ENCODE measurements at places on chromosomes 7 and 10. TPM values are rescaled to one million over a fixed set of nuclear protein-coding genes. Genes with fewer than 3 reads are reported as not detected.
A peak's percentile ranks its signal among the peaks of the same experiment; 100 is the strongest.

DNA sequence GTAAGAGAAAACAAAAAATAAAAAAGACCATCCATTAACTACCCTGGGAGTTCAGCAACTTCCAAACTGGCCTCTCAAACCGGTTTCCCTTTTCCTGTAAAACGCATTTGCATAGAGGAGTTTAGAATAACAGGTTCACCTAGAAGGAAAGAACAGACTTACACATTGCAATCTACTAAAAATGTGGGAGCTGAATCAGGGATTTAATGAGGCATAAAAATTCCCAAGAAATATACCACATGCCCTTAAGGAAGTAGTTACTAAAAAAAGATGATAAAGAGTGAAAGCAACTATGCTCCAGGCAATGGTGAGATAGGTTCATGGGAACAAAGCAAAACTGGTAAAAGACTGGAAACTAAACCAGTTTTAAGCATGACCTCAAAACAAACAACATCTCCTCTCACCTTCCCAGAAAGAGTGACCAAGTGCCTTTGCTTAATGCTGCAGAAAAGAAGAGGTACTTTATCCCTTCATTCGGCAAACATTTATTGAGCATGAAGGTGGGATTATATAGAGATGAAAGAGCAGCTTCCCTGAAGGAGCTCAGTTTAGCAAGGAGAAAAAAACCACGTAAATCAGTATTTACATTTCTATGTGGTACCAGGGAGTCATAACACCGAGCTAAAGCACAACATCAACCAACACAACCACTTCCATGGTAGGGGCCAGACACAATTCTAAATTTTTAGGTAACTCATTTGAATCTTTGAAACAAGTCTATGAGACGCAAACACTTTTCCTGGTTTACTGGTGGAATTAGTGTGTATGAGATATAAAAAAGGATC is 152.8 kb downstream of the SGMS1 start:
- no peak for DNase-seq

DNA sequence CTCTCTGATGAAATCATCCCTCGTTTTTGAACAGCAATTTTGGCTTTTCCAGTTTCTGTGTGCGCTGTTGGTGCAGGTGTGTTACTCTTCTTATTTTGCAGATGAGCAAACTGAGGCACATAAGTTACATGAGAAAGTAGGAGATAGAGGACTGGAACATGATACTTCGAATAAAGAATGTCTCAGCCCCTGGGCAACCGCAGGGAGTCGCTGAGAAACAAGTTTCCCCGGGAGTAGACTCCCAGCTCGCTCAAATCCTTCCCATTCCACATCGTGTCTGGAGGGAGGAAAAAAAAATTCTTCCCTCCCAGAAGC is 18.0 kb downstream of the MXI1 start:
- DNase-seq, result no peak

GRCh38 chr10:132292287-132293200 is 15.2 kb downstream of the STK32C start:
- DNase-seq, result no peak

GRCh38 chr10:12500381-12501303 is 151.3 kb downstream of the CAMK1D start:
- DNase-seq, result no peak

DNA sequence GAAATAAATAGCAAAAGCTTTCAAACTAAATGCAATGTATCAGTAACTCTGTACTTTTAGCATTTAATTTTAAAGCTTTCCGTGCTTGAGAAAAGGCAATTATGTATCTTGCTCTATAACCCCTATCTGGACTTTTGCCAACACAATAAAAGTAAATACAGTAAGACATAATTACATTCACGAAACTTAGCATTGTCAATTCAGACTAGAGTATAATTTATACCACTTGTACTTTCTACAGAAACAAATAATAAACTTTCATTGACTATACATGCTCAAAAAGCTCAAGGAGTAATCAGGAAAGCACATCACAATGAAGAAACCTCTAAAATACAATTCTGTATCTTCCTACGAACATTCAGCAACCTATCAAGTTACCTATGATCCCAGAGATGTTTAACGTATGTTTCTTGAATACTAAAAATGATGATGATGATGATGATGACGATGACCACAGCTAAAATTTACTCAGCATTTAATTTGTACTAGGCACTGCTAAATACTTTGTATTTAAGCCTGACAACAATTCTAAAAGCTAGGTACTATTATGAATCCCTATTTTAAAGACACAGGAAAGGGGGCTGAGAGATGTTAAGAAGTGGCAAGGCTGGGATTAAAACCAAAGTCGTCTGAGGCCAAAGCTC is 44.9 kb downstream of the MINDY3 start:
- DNase-seq, result no peak

DNA sequence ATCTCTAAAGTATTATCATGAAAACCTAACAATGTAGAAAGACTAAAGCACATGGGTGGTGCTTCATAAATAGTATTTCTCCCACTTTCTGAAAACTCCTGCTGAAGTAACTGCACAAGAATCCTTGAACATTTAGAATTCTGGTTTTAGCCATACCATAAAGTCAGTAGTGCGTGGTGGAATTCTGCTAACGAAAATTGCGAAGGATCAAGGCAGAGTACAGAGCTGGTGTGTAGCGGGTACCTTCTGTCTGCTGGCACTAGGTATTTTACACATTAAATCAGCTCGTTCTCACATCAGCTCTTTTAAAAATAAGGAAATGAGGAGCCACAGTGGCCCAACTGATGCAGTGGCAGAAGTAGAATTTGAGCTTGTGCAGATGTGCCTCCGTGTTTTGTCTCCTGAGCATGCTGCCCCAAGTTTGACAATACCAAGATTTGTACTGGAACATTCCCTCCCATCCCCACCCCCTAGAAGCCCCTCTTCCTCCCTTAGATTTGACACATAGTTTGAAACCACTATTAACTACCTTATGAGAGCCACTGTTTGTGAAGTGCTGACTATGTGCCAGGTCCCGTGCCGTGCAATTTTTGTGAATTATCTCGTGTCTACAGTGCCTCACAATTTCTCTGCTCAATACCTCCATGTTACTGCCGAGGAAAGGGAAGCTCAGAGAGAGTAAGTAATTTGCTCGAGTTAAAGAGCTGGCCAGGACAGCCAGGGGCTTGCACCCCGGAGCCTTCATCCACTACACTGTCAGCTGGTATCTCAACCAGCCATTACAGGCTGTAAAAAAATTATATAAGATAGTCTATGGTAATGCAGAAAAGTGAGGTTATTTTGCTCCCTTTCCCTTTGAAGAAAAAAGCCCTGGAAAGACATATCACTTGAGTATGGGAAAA is 66.9 kb downstream of the EGFR start:
- DNase-seq, result no peak

GRCh38 chr7:30998180-30998579 is 34.4 kb downstream of the GHRHR start:
- DNase-seq, result no peak

GRCh38 chr7:144649120-144649519 is 186.7 kb downstream of the TPK1 start:
- DNase-seq, result no peak

DNA sequence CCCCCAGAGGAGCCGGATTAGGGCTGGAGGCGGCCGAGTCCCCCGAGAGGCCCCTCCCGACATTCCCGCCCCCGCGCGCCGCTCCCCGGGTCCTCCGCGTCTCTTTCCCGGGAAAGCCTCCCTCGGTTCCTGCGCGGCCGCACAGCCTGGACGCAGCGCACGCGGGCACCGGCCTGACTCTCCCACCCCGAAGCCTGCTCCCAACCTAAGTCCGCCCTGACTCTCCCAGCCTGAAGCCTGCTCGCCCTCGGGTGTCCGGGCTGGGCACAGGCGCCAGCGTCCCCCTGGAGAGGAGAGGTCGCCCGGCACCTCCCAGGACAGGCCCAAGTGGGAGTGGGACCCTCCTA is 441 bp upstream of the VENTX start:
- no peak for DNase-seq

DDC gene
- total RNA-seq, result not detected

- peak; percentile 56 for DNase-seq
Observed at GRCh38 chr7:72493850-72494661, 81.9 kb upstream of the CALN1 start.

OR2A42 gene
- not detected for total RNA-seq

SFTPA2 gene
- not detected for total RNA-seq

- DNase-seq, result no peak
Observed at GRCh38 chr10:114632869-114633715, 25.0 kb downstream of the ABLIM1 start.

- DNase-seq, result no peak
Observed at GRCh38 chr7:137772748-137773147, 74.0 kb downstream of the DGKI start.

GRCh38 chr10:99841746-99842145 is 59.3 kb downstream of the ABCC2 start:
- no peak for DNase-seq

GRCh38 chr7:122618585-122619189 is 80.2 kb downstream of the RNF133 start:
- no peak for DNase-seq

- DNase-seq, result no peak
Observed at GRCh38 chr7:150359622-150360362, 8.8 kb upstream of the REPIN1 start.

GRCh38 chr7:2978408-2978807 is 65.3 kb downstream of the CARD11 start:
- peak; percentile 97 for DNase-seq

TMEM72 gene
- total RNA-seq, result not detected

DNA sequence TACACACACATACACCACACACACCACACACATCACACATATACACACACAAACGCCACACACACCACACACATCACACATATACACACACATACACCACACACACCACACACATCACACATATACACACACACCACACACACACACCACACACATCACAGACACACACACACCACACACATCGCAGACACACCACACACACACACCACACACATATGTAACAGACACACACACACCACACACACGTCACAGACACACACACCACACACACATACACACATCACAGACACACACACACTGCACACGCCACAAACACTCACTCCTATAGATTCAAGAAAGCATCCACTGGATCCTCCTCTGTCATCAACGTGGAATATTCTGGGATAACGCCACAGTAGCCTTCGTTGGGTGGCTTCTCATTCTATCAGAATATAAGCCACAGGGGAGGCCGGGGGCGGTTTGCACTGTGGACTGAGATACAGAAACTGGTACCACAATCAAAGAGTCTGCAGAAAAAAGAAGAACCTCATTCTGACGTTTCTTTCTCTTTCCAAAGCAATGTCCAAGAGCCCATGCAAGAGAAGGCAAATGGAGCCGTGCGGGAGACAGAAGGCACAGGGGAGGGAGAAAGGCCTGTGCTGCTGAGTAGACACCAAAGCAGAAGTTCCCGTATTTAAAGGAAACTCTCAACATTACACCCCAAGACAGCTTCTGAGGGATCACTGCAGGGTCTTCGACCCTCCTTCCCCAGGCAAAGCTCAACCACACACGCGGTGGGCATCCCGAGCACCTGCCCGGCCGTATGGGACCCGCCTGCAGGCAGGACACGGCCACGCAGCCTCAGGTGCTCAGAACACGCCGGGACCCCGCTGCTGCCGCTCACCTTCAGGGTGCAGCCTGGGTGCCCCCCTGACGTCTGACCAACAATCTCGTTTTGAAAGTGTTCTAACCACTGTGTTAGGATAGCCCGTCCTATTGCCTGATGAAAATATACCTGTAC is 321.2 kb downstream of the DNAJB6 start:
- DNase-seq, result no peak

DNA sequence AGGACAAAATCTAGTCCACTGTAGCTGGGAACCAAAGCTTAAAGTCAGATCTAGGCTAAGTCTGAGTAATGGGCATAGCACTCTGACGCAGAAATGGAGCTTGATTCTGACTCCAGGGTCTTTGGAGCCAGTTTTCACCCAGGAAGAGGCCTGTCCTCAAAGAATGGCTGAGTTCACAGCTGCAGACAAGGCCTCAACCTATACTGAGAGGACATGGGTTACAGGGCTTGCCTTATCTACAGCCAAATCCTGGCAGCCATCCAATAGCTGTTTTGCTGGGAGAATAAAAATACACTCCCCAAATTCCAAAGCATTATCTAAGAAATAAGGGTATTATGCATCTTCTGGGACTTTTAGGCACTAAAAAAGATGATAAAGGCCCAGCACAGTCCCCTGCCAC is 154.8 kb downstream of the RAPGEF5 start:
- no peak for DNase-seq

DNA sequence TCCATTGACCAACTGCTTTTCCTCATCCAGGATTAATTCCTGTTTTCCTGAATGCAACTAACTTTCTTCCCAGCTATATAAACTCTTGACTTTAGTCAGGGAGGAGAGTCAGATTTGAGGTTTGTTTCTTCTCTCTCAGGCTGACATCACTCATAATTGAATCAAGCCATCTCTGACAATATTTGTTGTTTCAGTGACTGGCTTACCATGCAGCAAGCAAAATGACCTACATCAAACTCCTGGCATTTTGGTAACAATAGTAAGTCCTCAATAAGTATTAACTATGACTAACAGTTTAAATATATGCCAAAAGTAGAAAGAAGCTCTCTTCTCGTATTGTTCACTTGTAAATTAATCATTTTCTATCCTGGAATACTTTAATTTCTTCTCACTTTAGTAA is 625.7 kb upstream of the KCND2 start:
- DNase-seq, result no peak

DNAJC12 gene
- 8.8 TPM for total RNA-seq

GRCh38 chr7:132109769-132110168 is 466.5 kb downstream of the PLXNA4 start:
- DNase-seq, result no peak

ABI1 gene
- total RNA-seq, result 56.2 TPM

DNA sequence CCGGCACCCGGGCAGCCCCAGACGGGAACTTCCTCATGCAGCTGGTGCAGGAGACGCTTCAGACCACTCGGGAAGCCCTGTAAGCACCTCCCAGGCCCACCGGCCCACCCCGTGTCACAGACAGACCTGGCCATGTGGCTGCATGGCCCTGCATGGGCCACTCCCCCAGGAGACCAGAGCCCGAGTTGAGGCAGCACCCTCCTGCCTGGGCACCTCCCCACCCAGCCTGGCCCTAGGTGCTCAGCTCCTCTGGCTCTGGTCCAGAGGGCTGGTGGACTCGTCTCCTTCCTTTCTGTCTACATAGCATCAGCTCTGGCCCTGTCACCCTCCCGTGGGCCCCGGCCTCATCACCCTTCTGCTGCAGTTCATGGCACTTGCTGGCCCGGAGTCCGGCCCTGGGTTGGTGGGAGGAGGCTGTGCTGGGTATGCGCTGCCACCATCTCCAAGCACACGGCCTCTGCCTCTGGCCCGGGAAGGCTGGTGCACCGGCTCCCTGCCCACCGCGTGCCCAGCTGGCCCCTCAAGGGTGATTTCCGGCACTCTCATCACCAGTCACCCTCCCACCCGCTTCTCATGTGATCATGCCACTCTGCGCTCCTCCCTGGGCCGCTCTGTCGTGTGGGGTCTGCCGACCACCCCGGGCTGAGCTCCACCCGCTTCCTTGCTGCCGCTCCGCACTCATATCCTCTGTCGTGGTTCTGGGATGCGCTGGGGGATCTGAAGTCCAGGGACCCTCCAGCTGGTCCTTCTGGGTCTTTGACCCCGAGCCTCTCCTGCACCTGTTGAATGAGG is 53.1 kb upstream of the DPYSL4 start:
- DNase-seq, result no peak
